ENCODE measurements at places on chromosomes 12 and 14. TPM values are rescaled to one million over a fixed set of nuclear protein-coding genes. Genes with fewer than 3 reads are reported as not detected.

MYH6 gene
- total RNA-seq: not detected

KRT77 gene
- total RNA-seq: not detected

TXNDC16 gene
- total RNA-seq: 2.1 TPM

RDH12 gene
- under 0.01 TPM for total RNA-seq

PTGER2 gene
- 9.7 TPM for total RNA-seq

GLRX5 gene
- 44.4 TPM for total RNA-seq

KRT74 gene
- total RNA-seq: not detected

TTC9 gene
- total RNA-seq: under 0.01 TPM

GPX2 gene
- not detected for total RNA-seq

KSR2 gene
- total RNA-seq: not detected

TMEM263 gene
- total RNA-seq: 107 TPM

PRH2 gene
- total RNA-seq: not detected

COL2A1 gene
- total RNA-seq: 0.14 TPM

CLEC14A gene
- total RNA-seq: under 0.01 TPM

AKAP5 gene
- total RNA-seq: 0.86 TPM

ASB2 gene
- total RNA-seq: 1.1 TPM

BHLHE41 gene
- 1.6 TPM for total RNA-seq

SLC16A7 gene
- total RNA-seq: 31.9 TPM

GNB3 gene
- 6.2 TPM for total RNA-seq

PKP2 gene
- 3.7 TPM for total RNA-seq

SLC35F4 gene
- 0.29 TPM for total RNA-seq

GRIP1 gene
- 0.44 TPM for total RNA-seq

SERPINA4 gene
- not detected for total RNA-seq

PAPLN gene
- 1.6 TPM for total RNA-seq

ACVRL1 gene
- total RNA-seq: 24.1 TPM

GPR68 gene
- 6.1 TPM for total RNA-seq

RFX4 gene
- not detected for total RNA-seq

PTCSC3 gene
- not detected for total RNA-seq

SLCO1B1 gene
- total RNA-seq: not detected

GPD1 gene
- not detected for total RNA-seq

OAS1 gene
- total RNA-seq: 4.7 TPM

PGF gene
- 2.4 TPM for total RNA-seq

CARMIL3 gene
- total RNA-seq: under 0.01 TPM

All from placental pericyte (primary cell).